Activated T-helper 1 cell treated with anti-CD3 and anti-CD28 coated beads, Interleukin-2, amount 50 U/mL, for 16 hours (primary cell): ENCODE measurements at places on chromosomes 12 and 14.

- DNase-seq = no peak
These were observed 229.0 kb downstream of the SLC41A2 start for GRCh38 chr12:104729091-104729490.

DNA sequence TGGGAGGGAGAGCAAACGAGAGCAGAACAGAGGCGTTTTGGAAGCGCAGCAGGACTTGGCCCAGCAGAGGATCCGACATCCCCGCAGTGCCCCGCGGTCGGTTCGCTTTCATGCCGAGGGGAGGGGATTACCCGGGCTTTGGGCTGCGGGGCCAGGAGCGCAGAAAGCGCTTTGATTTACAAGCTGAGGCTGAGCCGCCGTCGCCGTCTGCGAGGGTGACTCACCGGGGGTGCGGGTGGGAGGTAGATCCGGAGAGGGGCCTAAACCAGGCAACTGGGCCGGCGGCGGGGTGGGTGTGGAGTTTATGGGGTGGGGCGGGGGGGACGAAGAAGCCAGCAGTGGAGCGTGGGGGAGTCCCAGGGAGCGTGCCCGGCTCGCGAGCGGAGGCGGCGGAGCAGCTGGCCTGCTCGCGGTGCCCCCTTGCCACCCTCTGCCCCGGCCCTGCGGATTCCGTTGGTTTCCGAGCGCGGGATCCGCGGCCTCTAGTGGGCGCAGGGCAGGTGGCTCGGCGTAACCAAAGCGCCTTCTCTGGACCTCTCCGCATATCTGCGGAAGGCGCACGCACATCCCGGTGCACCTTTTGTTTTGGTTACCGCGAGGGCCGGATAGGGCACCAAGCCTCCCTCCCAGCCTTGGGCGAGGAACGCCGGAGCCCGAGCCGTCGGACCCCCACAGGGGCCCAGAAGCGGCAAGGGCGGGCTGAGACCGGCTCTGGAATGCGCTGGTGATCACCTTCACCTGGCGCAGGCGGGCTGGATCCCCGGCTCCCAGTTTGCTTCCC lies 2.6 kb downstream of the SIX4 start:
- peak; percentile 30 for DNase-seq

GRCh38 chr14:59847711-59848110 lies 22.9 kb downstream of the RTN1 start:
- no peak for DNase-seq

DNA sequence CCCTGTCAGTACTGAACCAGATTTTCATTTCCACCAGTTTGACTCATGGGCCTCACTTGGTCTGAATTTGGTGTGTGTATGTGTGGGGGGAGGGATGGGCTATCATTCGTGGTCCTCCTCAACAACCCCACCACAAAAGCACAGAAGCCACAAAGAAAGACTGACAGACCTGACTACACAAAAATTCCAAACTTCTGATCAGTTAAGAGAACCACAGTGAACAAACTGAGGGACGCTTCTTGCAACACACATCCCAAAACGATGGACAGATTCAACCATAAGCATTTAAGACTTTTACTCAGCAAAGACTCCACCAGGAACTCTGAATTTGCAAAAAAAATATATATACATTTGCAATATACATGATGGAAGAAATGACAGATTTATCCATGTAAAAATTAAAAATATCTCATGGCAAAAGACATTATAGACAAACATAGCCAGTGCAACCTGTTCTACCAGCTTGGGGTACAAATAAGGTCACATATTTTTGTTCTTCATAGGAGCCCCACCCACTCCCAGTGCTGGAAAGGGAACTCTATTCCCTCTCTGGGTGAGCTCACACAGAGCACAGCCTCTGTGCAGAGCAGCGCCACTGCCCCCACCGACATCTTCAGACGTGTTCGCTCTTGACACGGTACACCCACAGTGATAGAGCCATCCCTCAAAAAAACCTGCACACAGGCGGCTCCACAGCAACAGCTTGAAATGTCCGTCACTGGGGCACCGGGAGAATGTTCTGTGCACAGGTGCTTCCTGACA lies 49.7 kb downstream of the JAG2 start:
- DNase-seq = no peak

DNA sequence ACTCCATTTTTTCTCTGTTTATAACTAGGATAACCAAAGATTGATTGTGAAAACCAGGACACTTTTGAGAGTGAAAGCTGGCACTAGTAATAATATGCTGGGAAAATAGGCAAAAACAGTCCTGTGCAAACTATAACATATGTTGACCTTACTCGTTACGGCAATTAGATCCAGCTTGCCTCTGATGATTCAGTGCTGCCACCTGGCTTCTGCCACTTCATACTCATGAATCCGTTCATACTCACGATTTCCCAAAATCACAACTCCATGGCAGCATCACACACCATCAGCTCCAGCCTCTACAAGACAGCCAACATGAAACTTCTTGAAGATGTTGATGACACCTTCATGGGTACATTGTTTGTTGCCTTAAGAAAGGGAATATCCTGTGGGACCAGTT lies 49.1 kb upstream of the CAND1 start:
- DNase-seq = no peak

DNA sequence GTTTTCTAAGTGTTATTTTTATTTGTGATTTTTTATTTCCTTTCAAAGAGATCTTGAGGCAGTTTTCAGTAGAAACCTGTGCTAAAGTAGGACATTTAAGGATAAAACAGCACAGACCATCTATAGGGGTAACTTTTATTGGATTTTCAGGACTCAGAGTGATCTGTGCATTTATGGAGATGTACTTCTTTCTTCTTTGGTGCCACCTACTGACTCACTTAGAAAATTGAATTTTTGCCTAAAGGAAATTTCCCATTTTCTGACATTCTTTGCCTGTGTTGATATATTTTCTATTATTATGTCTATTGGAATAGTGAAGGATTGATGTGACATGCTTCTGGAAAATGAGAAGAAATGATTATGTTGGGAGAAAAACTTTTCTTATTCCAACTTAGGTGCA lies 113.0 kb downstream of the UNC79 start:
- DNase-seq = no peak

DNA sequence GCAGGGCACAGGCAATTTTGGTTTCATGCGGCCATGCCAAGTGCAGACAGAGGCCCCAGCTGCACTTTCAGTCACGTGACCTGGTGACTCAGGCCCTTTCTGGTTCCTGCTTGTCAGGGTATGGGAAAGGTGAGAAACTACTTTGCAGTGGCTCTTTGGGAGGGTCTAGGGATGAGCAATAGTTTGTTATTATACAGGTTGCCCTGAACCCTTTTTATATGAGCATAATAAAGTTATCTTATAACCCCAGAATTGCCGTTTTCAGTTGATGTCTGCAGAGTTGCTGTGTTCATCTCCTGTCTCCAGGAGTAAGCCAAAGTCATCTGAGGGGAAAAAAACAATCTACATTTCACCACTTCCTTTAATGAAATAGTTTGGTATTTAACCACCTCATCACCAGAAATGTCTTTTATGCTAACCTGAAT lies 30.9 kb upstream of the EMP1 start:
- DNase-seq = peak; percentile 45

- DNase-seq = no peak
These were observed 136.5 kb upstream of the CRY1 start for GRCh38 chr12:107229827-107230226.

GRCh38 chr12:42507565-42507964 lies 82.0 kb downstream of the PRICKLE1 start:
- DNase-seq = no peak

GRCh38 chr14:51488569-51489220 lies 163.0 kb upstream of the FRMD6 start:
- DNase-seq = no peak

DNA sequence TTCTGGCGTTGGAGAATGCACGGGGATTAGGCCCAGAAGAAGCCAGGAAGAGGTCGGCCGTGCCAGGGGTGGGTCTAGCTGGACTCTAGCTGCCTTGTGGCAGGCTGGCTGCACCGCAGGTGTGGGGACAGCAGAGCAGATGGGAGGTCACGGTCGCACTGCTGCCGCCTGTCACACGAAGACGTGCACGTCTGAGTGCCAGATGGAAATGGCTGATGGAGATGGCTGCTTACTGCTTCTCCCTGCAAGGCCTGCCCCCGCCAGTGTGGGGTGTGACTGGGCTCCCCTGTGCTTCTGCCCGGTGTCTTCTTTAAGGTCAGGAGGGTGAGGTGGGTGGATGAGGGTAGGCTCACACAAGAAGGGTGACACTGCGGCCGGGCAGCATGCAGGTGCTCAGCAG lies 79.0 kb downstream of the MOK start:
- DNase-seq = no peak

- DNase-seq = no peak
These were observed 49.0 kb downstream of the ZC3H14 start for GRCh38 chr14:88611878-88612277.

- no peak for DNase-seq
These were observed 82.6 kb downstream of the DUSP16 start for GRCh38 chr12:12480074-12480473.

GRCh38 chr12:3279415-3279780 lies 202.2 kb downstream of the TSPAN9 start:
- no peak for DNase-seq

DNA sequence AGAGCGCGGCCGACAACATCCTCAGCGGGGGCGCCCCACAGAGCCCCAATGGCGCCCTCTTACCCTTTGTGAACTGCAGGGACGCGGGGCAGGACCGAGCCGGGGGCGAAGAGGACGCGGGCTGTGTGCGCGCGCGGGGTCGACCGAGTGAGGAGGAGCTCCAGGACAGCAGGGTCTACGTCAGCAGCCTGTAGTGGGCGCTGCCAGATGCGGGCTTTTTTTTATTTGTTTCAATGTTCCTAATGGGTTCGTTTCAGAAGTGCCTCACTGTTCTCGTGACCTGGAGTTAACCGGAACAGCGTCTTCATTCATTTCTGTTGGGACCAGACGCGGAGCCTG lies 103.8 kb upstream of the FKBP4 start:
- DNase-seq = no peak

DNA sequence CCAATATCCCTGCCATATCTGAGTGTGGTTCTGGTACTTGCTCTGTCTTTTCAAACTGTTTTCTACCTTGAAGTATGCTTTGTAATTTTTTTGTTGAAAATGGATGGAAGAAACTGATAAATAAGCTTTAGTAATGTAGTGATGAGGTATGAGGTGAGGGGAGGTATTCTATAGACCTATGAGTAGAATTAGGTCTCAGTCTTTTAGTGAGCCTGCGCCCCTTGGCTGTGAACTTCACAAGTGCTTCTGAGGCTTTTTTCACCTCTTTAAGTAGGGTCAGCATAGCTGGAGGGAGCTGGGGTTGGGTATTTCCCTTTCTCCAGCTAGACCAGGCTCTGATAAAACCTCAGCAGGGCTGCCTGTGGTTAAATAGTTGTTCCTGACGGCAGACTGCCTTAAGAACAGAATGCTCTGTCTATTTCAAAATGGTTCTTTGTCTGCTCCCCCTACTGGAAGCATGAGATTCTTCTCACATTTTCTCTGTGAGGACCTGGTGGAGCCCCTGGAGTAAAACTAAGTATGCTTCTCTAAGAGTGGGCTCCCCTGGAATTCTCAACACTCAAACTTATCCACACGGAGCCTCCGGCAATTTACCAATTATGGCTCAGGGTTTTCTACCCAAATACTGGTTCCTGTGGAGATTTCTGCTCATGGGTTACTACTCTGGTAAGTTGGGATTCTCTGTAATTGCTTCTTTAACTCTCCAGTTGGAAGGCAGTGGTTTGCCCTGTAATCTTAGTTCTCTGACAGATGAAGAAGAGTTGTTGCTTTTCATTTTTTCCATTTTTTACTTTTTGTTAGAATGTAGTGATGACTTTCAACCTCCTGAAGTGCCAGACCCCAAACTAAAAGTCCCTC lies 13.1 kb downstream of the KRT5 start:
- DNase-seq = no peak

DNA sequence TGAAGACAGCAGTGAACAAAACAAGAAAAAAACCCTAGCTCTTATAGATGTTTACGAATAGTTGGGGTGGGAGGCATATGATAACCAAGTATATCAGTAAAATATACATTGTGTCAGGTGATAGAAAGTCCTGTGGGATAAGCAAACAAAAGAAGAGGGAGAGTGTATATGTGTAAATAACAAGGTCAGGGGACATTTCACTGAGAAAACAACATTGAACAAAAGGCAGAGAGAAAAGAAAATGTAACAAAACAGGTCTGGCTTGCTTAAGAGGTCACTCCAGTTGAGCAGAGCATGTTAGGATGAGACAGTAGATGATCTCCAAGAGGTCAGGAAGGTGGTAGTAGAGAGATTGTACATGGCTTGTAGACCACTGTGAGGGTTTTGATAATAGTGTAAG lies 304.1 kb downstream of the ACSS3 start:
- no peak for DNase-seq

DNA sequence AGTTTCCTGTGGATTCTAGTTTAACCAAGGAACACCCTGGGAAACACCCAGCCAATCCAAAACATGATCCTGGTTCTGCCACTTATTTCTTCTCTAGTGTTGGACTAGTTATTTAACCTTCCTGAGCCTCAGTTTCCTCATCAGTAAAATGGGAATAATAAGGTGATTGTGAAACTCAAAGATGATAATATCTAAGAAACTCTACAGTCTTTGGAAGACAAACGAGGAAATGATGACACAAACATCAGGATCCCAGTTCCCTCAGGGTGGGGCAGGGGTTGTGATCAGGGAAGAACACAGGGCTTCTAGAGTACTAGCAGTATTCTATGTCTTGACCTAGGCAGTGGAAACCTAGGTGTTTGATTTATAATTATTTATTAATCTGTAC lies 18.1 kb upstream of the TMEM106C start:
- DNase-seq = no peak

GRCh38 chr12:71581206-71581605 lies 82.4 kb downstream of the ZFC3H1 start:
- no peak for DNase-seq

GRCh38 chr12:112450725-112451124 lies 32.0 kb downstream of the PTPN11 start:
- DNase-seq = no peak

GRCh38 chr14:85333313-85333712 lies 196.6 kb upstream of the FLRT2 start:
- no peak for DNase-seq

DNA sequence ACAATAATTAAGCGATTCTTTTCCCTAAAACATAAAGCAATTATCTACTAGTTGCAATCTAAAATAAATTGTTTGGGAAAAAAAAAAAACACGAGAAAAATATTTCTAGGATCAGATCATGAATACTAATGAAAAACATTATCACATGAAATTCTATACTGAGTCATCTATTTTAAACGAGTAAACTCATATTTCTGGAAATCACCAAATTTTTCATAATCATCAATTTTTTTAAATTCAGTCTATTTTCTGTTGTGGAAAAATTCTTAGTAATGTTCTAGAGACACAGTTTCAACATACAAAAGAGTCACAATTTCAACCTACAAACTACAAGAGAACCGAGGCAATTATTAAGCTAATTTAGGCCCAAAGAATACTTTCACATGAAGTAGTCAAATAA lies 245.6 kb upstream of the SOX5 start:
- DNase-seq = no peak
